H9 (cell line): ENCODE measurements at places on chromosomes 4 and X.

DNA sequence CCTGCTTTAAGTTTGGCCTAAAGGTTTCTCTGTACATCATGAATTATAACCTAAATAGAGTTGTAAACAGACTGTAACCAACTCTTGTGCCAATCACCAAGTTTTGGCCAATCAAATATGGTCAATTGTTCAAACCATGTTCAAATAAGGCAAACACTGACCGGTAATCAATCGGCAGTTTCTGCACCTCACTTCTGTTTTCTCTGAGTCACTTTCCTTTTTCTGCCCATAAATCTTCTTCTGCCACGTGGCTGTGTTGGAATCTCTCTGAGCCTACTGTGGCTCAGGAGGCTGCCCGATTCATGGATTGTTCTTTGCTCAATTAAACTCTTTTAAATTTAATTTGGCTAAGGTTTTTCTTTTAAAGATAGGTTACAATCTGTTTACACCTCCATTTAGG lies 16.5 kb upstream of the ENPP6 start:
- DNase-seq = no peak

GRCh38 chr4:56803471-56803870 lies 18.0 kb downstream of the SPINK2 start:
- no peak for DNase-seq

- DNase-seq = no peak
Measured at GRCh38 chr4:181181331-181181730, 1061.9 kb upstream of the TENM3 start.

GRCh38 chr4:54281054-54281766 lies 52.1 kb downstream of the PDGFRA start:
- no peak for DNase-seq

DNA sequence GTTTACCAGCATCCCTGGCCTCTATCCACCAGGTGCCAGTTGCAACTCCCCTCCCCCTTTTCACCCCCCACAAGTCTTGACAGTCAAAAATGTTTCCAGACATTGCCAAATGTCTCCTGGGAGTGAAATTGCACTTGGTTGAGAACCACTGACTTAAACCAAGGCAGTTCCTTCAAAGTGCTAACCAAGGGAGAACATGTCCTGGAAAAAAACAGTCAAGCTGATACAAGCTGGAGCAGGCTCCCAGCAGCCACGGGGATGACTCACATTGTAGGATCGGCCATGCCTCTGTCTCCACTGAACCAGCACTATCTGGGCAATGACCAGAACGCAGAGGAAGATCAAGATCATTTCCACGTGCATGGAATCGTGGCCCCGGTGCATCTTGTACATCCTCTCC lies 11.4 kb downstream of the RNF175 start:
- no peak for DNase-seq

DNA sequence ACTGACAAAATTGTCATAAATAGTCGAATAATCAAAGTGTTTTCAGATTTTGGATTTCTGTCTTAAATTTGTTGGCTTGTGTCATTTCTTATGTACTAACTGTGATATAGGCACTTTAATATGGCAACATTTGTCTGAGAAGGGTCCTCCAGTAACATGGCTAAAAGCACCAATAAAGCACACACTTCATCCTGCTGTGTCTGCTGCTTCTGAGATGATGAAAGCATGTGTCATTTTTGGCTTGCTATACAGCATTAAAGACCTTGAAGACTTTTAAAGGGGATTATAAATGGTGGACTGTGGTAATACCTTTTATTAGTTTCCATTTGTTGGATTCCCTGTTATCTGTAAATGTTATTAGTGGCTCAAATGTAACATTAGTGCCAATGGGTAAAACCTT lies 551.8 kb upstream of the GRID2 start:
- DNase-seq = no peak

DNA sequence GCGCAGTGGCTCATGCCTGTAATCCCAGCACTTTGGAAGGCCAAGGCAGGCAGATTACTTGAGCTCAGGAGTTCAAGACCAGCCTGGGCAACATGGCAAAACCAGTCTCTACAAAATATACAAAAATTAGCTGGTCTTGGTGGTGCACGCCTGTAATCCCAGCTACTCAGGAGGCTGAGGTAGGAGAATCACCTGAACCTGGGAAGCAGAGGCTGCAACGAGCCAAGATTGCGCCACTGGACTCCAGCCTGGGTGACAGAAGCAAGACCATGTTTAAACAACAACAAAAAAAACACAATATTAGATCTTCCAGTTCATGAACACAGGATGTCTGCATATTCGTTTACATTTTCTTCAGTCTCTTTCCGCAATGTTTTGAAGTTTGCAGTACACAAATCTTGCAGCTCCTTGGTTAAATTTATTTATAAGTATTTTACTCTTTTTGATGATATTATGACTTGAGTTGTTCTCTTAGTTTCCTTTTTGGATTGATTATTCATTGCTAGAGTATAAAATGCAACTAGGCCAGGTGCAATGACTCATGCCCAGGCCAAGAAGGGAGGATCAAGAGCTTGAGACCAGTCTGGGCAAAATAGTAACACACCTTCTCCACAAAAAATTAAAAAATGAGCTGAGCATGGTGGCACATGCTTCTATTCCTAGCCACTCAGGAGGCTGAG lies 30.4 kb upstream of the ABCG2 start:
- DNase-seq = no peak

DNA sequence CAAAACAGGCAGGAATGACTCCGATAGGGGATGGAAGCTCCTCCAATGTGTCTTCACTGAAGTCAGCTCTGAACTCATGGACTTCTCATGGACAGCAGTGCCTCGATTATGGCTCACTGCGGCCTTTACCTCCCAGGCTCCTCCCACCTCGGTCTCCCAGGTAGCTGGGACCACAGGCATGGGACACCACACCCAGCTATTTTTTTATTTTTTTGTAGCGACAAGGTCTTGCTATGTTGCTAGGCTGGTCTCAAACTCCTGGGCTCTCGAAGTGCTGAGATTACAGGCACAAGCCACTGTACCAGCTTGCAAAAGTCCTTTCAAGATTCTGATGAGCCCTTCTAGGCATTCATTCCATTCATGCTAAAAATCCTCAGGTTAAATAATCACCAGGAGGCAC lies 181.5 kb downstream of the NSUN7 start:
- DNase-seq = no peak

- DNase-seq = no peak
Measured at GRCh38 chr4:4269856-4270255, 20.1 kb downstream of the LYAR start.

DNA sequence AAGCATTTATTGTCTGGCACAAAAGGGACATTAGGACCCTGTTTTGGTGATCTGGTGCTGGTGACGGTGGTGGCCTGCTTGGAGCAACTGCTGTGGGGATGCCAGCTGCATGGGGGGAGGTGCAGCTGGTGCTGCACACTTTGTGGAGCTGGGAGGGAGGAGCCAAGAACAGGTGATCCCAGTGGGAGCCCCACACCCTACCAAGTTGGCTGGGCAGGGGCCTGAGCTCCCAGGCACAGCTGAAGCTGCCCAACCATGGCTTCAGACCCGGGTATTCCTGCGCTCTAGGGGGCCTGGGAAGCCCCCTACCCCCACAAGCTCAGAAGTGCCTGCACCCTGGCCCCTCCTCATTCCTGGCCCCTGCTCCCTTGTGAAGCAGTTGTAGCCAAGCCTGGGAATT lies 1512.5 kb downstream of the TECRL start:
- DNase-seq = no peak

DNA sequence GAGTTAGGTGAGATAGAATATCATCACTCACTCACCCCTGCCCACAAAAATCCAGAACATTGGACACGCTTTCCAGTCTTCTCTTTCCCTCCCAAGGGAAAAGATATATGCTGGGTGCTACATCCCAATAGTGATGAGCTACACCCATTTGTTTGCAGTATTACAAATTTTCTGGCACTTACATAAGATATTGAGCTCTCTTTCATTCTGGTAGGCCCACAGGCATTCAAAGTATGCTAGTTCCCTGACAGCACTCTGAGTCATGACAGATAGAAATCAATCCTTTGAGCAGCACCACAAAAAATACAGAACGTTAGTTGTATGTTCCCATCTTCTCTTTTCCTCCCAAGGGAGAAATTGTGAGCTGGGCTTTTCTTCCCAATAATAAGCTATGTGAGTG lies 477.6 kb upstream of the GRID2 start:
- DNase-seq = no peak

DNA sequence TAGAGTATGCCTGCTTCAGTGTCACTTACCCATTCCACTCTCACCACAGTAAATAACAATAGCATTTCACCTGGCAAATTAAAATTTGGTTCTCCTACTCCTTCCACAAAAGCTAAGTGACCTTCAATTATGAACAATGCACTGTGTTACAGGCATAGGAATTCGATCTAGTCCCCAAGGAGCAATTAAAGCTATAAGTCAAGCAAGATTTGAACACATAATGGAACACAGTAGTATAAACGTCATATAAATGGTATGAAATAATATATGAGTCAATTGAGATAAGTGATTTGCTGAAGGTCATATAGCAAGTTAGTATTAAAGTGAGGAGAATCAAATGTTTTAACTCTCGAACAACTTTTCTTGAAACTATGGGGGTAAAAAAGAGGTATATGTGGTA lies 65.8 kb downstream of the ARAP2 start:
- no peak for DNase-seq

DNA sequence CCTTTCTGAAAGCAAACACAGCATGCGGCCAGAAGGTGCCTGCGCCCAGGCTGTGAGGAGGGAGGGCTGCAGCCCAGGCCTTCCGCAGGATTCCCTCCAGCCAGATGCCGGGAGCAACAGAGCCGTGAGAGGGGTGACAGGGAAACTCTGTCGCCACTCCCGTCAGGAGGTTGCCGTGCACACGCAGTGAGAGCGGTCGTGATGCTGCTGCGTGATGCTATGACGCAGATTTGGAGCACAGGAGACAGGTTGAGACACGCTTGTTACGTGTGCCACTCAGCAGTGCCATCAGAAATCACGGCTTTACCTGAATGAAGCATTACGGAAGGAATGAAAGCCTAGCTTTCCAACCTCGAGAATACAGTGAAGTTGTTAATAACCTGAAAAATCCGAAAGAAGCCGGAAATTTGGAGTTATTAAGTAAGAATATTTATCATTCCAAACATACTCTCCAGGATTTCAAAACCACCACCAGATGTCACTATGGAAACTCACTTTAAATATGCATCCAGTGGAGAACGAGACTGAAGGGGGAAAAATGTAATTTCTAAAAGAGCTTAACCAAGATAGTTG lies 54.4 kb downstream of the FAT1 start:
- peak; percentile 63 for DNase-seq

GRCh38 chr4:48331577-48332330 lies 9.6 kb upstream of the SLAIN2 start:
- DNase-seq = no peak

- no peak for DNase-seq
Measured at GRCh38 chr4:589219-589963, 13.3 kb upstream of the TMEM271 start.

- DNase-seq = peak; percentile 50
Measured at GRCh38 chr4:173525118-173526011, 4.7 kb downstream of the HAND2 start.

DNA sequence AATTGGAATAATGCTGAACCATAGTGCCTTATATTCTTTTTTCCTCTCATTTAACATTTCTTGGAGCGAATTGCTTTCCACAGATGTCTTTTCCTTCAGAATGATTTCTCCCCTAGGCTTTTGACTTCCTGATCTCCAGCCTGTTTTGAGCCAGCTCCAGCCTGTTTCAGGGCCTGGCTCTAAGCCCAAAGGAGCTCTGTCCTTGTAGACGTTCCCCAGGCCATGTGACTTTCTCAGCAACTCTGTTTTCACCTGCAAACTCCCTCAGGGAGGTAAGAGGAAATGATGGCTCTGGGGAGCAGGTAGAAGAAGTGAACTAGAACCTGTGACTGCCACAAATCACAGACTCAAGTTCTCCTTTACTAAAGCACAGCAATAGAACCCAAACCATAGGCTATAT lies 89.1 kb downstream of the AKAP4 start:
- DNase-seq = no peak

DNA sequence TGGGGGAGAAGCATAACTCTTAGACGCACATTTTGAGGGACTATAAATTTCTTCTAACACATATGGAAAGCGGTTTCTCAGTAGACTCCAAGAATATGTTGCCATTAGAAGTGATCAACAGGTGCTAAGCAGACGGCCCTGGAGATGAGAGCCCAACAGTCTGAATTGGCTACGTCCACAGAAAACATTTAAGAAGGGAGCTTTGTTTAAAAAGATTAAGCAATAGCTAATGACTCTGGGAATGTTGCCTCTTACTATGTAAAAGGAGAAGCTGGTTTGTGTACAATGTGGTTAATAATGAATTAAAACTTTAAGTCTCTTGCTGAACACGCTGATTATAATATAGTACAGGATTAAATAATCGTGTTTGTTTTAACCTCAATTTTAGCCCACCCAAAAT lies 399.5 kb downstream of the SMARCA1 start:
- no peak for DNase-seq

- no peak for DNase-seq
Measured at GRCh38 chr4:174483792-174484191, 38.5 kb downstream of the HPGD start.

- no peak for DNase-seq
Measured at GRCh38 chrX:54922547-54922946, 1.9 kb downstream of the TRO start.

GRCh38 chr4:168183717-168184571 lies 91.6 kb downstream of the ANXA10 start:
- no peak for DNase-seq

- DNase-seq = no peak
Measured at GRCh38 chr4:108543359-108543968, 76.9 kb upstream of the RPL34 start.

DNA sequence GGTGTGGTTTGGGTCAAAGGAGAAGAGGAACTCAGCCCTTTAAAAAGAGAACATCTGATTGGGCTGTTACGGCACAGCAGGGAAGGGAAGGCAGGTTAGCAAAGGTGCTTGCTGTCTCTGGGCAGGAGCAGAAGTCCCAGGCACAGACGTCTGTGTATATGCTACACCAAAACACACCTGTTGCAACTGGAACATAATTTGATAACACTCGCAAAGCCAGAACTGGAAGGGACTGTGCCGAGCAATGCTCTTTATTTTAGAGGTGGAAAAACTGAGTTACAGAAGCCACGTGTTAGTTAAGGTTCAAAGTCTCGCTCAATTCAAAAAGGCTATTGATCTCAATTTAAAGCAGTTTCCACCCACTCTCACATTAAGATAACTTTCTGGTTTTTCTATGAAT lies 2.2 kb upstream of the FAM114A1 start:
- DNase-seq = no peak

GRCh38 chr4:74890341-74890740 lies 42.6 kb upstream of the PARM1 start:
- no peak for DNase-seq

DNA sequence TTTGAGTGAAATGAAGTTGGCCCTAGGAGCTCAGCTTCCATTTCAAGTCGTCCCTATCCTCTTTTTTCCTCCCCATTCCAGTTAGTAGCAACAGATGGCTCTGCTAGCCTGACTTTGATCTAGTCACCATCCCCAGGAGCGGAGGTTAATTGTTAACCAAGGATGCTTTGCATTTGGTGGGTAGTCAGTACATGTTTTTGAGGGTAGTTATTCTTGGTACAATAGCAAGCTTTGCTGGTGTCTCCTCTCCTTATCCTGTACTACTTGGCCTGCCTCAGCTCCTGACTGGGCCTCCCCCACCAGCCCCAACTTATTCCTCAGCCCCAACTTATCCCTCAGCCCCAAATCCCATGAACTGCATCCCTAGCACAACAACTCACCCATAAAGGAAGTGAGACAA lies 14.8 kb upstream of the RTL5 start:
- DNase-seq = no peak

- DNase-seq = no peak
Measured at GRCh38 chr4:95949136-95949765, 109.4 kb downstream of the PDHA2 start.
